ENCODE measurements at places on chromosomes 13 and 19. TPM values are rescaled to one million over a fixed set of nuclear protein-coding genes. Genes with fewer than 3 reads are reported as not detected.
A peak's percentile ranks its signal among the peaks of the same experiment; 100 is the strongest.

Gene TYROBP
- total RNA-seq = not detected

Gene PLIN5
- total RNA-seq = not detected

DNA sequence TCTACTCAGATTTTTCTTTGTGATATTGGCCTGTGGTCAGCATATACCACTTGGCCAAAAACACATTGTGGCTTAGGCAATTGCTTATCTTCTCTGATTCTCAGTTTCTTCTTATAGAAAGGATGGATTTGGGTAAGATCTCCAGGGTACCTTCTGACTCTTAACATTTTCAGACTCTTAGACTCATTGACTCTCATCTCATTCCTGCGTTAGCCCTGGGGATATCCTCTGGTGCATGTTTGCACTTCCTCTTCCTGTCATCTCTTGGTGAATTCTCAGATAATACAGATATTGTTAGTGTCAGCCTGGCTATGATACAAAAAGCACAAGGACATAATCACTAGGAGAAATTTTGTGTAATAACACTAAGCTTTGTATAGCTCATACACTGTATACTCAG, 492.5 kb upstream of the GPC6 start:
- peak; percentile 55 for DNase-seq

GRCh38 chr19:46639358-46640182, 3.6 kb upstream of the GNG8 start:
- peak; percentile 46 for DNase-seq

DNA sequence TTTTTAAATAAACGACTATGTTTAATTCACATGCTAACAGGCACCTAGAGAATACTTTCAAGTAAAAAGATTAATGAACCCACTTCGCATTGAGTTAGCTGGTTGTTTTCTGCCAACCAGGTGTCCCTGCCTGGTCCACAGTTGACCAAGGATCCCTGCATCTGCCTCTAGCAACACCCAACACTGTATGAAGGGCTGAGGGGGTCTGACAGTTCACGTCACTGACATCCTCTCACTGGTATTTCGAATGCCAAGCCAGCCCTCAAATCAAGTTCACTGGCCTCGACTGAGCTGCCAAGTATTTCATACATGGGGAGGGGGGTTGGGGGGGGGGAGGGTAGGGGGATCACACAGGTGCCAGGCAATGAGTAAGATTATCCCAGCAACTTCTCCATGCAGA, 25.4 kb downstream of the SLC25A30 start:
- no peak for DNase-seq

DNA sequence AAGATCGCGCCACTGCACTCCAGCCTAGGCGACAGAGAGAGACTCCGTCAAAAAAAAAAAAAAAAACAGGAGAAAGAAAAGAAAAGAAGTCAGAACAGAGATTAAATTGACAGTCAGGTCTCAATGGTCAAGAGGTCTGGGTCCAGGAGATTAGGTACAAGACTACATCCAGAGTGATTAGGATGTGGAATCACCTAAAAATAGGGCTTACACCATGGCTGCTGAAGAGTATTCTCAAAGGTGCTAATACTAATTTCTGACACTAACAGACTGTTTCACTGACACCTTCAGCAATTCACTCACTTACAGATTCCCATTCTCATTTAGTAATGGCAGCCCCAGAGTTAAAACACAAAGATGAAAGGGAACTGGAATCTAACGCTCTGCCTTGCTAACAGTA, 91.7 kb downstream of the TBC1D4 start:
- no peak for DNase-seq
